AG04449 (cell line): ENCODE measurements at places on chromosomes 5 and 9.
A peak's percentile ranks its signal among the peaks of the same experiment; 100 is the strongest.

GRCh38 chr5:169020102-169020501 is 280.8 kb downstream of the SLIT3 start:
- no peak for DNase-seq

- no peak for DNase-seq
Observed at GRCh38 chr9:69660304-69660703, 11.9 kb downstream of the APBA1 start.

- no peak for DNase-seq
Observed at GRCh38 chr9:20446248-20446647, 176.1 kb downstream of the MLLT3 start.

DNA sequence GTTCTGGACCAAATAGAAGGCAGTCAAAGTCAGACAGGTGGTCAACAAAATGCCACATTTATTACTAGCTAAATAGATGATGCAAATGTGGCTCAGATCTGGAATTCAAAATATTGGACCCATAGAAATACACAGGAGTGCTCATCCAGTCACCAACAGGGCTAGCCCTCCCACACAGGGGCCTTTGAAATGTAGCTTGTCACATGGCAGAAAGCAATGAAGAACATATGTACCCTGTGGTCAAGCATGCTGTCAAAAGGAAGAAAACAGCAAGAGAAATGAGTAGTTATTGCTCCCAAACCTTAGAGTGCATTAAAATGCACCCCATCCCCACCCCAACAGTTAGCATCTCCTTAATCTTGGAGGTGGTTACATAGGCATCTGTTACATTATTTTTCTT is 20.9 kb upstream of the CCDC112 start:
- no peak for DNase-seq

- DNase-seq = no peak
Observed at GRCh38 chr9:81971727-81972126, 16.8 kb upstream of the SPATA31D1 start.

GRCh38 chr9:70053864-70054263 is 10.2 kb downstream of the MAMDC2 start:
- DNase-seq = no peak

GRCh38 chr9:38445154-38446043 is 21.1 kb upstream of the IGFBPL1 start:
- DNase-seq = no peak

GRCh38 chr9:4678679-4679267 is 596 bp upstream of the CDC37L1 start:
- no peak for DNase-seq

DNA sequence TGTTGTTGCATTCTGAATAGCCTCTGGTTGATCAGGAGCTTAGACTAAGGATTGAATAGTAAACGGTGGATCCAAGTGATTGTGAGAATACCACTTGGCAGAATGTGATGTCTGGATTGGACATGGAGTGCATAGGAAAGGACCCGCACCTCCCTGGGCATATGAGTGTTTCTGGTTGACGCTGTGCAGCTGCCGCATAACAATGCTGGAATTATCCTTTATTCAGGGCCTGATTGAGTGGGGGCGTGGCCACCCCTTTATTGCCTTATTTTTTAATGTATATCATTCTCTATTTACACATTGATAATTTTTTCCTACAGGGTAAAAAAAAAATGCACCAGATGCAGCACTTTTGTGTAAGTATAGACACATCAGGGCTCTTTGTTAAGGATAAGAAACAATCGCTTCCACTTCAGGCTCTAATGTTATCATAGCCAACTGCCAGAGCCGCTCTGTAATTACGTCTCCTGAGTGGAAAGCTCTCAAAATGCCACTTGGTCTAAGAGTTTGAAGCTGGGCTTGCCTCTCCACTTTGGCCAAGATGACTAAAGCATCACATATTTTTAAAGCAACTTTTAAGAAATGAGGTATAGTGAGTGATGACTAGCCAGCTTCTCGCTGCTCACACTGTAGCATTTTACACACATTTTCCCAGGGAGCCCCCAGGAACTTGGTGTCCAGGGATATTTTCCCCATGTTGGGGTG is 5.7 kb downstream of the FGD3 start:
- no peak for DNase-seq

- no peak for DNase-seq
Observed at GRCh38 chr5:74376187-74376586, 264.3 kb downstream of the ENC1 start.

DNA sequence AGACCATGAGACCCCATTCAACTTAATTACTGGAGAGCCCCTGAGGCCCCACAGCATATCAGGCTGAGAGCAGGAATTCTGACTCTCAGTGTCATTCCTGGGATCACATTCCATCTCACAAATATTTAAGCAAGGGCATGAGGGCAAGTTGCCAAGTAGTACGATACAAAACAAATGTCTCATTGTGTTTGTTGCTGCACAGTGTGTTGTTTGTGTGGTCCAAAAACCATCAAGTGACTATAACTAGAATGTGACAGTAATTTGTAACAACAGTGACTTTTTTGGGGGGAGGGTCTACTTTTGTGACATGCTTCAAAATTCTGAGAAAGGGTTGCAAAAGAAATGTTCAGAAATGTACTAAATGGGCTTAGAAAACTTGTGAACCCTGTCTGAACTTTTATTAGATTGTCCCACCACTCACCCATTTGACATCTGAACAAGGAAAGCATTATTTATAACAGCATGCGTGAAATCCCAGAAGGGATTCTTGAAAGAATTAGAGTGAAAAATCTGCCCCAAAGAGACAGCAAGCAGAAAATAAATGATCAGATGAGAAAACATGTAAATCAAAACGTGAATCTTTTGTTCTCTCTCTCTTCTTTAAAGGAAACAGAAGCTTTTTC is 347.0 kb downstream of the NTRK2 start:
- no peak for DNase-seq

DNA sequence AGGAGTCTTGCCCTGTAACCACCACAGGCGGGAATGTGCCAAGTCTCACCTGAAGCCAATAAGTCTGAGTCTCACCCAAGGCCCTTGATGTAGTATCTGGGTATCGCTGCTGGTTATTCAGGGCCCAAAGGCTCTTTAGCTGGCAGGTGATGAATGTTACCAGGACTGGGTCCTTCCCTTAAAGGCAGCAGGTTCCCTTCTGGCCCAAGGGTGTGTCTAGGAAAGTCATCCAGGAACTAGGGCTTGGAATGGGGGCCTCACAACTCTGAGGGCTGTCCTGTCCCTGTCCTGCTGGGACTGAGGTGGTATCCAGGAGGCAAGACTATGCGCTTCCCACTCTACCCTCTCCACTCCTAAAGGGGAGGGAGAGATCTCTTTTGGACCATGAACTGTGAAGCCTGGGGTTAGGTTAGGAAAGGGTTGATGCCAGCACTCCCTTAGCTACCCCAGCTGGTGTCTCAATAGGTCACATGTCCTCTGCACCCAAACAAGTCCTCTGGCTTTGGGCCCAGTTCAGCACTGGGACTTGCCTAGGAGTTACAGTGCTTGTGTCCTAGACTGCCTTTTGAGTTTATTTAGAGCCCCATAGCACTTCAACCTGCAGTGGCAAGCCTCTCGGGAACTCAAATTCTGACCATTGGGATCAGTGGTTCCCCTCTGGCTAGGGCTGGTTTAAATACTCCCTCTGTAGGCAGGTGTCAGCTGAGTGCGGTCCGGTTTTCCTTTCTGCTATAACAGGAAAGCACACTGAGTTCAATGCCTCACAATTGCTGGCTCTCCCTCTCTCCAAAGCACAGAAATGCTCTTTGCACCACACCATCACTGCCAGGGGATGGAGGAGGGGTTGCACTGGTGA is 22.5 kb upstream of the RANBP3L start:
- DNase-seq = no peak

DNA sequence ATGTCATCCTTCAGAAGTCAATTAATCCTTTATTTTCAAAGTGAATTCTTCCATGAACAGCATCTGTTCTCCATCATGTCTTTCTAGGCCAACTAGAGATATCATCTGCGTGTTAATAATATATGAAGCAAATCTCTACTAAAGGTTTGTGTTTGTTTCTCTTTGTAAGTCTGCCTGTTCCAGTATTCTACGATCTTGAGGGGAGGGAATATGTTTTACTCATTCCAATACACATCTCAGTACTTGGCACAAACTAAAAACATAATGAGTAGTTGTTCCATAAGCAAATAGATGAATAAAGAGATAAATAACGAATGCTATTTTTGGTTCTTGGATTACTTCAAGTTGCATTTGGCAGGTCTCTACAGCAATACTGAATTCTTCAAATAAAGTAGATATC is 470.7 kb upstream of the GRIN3A start:
- no peak for DNase-seq

GRCh38 chr9:120443489-120443888 is 136.5 kb downstream of the CDK5RAP2 start:
- DNase-seq = peak; percentile 75

DNA sequence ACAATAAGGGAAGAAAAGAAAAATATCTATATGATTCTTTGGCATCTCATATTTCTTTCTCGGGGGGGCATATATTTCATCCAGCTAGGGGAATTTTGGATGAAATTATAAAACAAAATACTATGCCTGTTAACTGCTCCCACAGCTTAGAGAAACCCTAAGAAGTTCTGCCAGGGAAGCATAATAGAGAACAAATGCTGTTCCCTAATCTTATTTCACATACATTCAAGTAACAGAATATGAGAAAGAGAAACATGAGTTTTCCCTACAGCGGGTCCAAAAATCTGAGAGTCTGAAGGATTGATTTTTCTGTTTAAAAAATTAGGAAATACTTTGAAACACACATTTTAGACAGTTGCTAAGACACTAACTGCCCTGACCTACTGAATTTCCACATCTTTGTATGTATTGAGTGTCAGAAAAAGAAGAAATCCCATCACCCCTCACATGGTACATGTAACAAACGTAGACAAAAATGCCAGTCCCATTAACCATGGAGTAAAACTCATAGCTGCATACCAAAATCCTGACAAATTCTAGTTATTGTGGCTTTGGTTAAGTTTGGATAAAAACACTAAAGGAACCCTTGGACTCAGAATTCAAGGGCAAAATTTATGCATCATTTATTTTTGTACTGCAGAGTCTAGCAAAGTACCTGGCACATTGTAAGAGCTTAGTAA is 620.2 kb upstream of the DMAC1 start:
- no peak for DNase-seq

DNA sequence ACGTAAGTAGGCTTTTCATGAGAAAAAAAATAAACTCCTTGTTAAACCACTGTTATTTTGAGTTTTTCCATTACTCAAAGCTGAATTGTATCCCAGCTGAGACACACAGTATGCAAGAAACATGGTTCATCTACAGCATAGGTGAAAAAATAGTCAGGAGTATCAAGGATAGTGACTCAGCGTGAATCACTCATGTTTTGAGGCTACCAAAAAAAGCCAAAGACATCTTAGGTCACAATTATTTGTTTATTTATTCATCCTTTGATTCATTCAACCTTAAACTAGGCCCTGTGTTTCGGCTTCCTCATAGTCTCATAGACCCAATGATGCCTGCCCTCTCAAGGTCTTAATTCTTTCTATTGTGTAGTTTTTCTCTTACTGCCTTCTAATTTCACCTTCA is 32.9 kb upstream of the STX17 start:
- DNase-seq = peak; percentile 19

GRCh38 chr5:318931-319601 is 2.4 kb upstream of the AHRR start:
- DNase-seq = no peak

GRCh38 chr9:135273008-135273407 is 185.5 kb downstream of the OLFM1 start:
- DNase-seq = no peak

GRCh38 chr5:92459654-92460053 is 1076.5 kb upstream of the ARRDC3 start:
- DNase-seq = no peak

DNA sequence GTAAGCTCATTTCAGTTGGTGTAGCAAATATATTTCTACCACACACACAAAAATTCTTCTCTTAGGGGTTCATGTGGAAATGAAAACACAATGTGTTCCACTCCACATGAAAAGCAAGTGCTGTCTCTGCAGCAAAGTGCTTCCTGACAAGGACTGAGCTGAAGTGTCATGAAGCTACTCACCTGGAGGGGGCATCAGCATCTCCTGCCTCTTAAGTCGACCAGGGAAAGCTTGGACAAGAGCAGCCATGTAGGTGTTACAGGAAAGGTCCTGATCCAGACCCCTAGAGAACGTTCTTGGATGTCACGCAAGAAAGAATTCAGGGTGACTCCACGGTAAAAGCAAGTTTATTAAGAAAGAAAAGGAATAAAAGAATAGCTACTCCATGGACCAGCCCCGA is 62.8 kb downstream of the SV2C start:
- no peak for DNase-seq

DNA sequence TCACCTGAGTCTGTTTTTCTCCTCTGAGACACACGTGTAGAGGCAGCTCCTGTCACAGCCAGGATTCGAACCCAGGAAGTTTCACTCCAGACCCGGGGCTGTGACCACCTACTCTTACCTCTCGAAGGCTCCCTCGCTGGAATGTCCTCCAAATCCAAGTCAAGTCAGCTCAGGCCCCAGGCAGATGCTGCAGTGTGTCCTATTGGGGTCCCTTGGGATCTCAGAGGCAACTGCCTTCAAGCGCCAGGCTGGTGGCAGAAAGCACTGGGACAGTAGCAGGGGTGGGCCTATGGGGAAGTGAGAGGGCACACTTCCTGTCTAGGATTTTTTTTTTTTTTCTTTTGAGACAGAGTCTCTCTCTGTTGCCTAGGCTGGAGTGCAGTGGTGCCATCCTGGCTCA is 762 bp upstream of the ST6GALNAC4 start:
- DNase-seq = no peak

GRCh38 chr9:84669288-84670137 is at the start of gene NTRK2:
Gene NTRK2 (plus strand): TSS chr9:84669729. CDS start chr9:84670749, 1,020 bp downstream.
- no peak for DNase-seq

DNA sequence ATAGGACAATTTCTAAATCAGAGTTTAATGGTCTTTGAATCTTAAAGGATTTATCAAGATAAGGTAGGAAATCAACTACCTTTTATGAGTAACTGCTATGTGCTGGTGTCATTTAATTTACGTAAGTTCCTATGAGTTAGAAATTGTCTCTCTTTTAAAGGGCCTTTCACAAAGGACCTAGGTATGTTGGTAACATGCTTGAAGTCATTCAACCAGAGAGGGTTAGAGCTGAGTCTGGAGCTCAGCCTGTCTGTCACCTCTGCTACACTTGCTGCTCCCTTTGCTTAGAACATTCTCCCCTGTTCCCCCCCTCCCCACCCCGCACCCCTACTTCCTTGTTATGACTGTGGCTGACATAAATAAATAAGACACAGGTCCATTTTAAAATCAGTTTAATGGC is 190.3 kb upstream of the SEMA6A start:
- no peak for DNase-seq

GRCh38 chr5:39928709-39929108 is 503.9 kb upstream of the DAB2 start:
- DNase-seq = no peak
